Hair follicular keratinocyte (primary cell): ENCODE measurements at places on chromosomes 4 and X. TPM values are rescaled to one million over a fixed set of nuclear protein-coding genes. Genes with fewer than 3 reads are reported as not detected.

The PHEX gene
- total RNA-seq: 1.2 and 3.0 TPM in 2 replicates

The NUDT10 gene
- total RNA-seq: 0.62 and 2.2 TPM in 2 replicates

The MAGEA1 gene
- total RNA-seq: not detected in 2 replicates

The CCKAR gene
- not detected in 2 replicates for total RNA-seq

The MEPE gene
- not detected in 2 replicates for total RNA-seq

The SLC6A14 gene
- total RNA-seq: 0.04 and 0.16 TPM in 2 replicates

The PRKG2 gene
- 0.04 and 2.5 TPM in 2 replicates for total RNA-seq

The COL4A6 gene
- total RNA-seq: 27.5 and 38.7 TPM in 2 replicates

The HTR2C gene
- not detected in 2 replicates for total RNA-seq

The NUP62CL gene
- total RNA-seq: 3.5 and 4.9 TPM in 2 replicates

The CTAG1A gene
- total RNA-seq: not detected in 2 replicates

The COL25A1 gene
- 0.08 TPM in 1 of 2 replicates, not detected in the other for total RNA-seq

The NEK1 gene
- 5.0 and 6.5 TPM in 2 replicates for total RNA-seq

The BMX gene
- not detected in 2 replicates for total RNA-seq

The GAGE12F gene
- total RNA-seq: not detected in 2 replicates

The RAB9B gene
- total RNA-seq: 0.23 and 0.38 TPM in 2 replicates

The PNMA5 gene
- total RNA-seq: not detected in 2 replicates

The FAM184B gene
- total RNA-seq: under 0.01 TPM in 1 of 2 replicates, not detected in the other

The RHOXF1 gene
- total RNA-seq: not detected in 2 replicates

The SPIN2A gene
- total RNA-seq: not detected in 2 replicates

The HTN1 gene
- total RNA-seq: not detected in 2 replicates

The NPNT gene
- 0.62 and 2.0 TPM in 2 replicates for total RNA-seq

The F9 gene
- total RNA-seq: not detected in 2 replicates

The MAGEB17 gene
- total RNA-seq: not detected in 2 replicates

The TREX2 gene
- 2.0 and 4.1 TPM in 2 replicates for total RNA-seq

The ZNF711 gene
- 0.76 and 1.2 TPM in 2 replicates for total RNA-seq

The EIF4E gene
- 110 and 135 TPM in 2 replicates for total RNA-seq

The CFAP99 gene
- not detected in 2 replicates for total RNA-seq

The NXF2B gene
- not detected in 2 replicates for total RNA-seq

The UGT2B10 gene
- not detected in 2 replicates for total RNA-seq

The METAP1 gene
- total RNA-seq: 75.6 and 76.7 TPM in 2 replicates

The SMR3A gene
- not detected in 2 replicates for total RNA-seq

The OPN1MW3 gene
- not detected in 2 replicates for total RNA-seq

The VBP1 gene
- 50.2 and 68.5 TPM in 2 replicates for total RNA-seq

The MAGEA8 gene
- total RNA-seq: not detected in 2 replicates

The SPANXD gene
- not detected in 2 replicates for total RNA-seq

The FHIP1A gene
- total RNA-seq: 17.2 and 18.8 TPM in 2 replicates

The CT45A1 gene
- total RNA-seq: not detected in 2 replicates

The IQCM gene
- total RNA-seq: not detected in 2 replicates

The ADRA2C gene
- total RNA-seq: 0.70 TPM in 1 of 2 replicates, not detected in the other

The FAM47B gene
- not detected in 2 replicates for total RNA-seq

The CXCL3 gene
- total RNA-seq: 42.0 and 156 TPM in 2 replicates

The CCDC120 gene
- total RNA-seq: 5.5 and 6.6 TPM in 2 replicates

The CCNI gene
- total RNA-seq: 169 and 350 TPM in 2 replicates

The SLC49A3 gene
- not detected in 2 replicates for total RNA-seq

The AMTN gene
- total RNA-seq: 0.15 and 0.23 TPM in 2 replicates

The NCAPG gene
- 8.2 and 45.3 TPM in 2 replicates for total RNA-seq

The SLC10A6 gene
- total RNA-seq: 4.8 and 5.0 TPM in 2 replicates

The ZAR1 gene
- total RNA-seq: not detected in 2 replicates

The PFKFB1 gene
- total RNA-seq: 0.27 TPM in 1 of 2 replicates, not detected in the other

The RASSF6 gene
- 7.4 and 7.5 TPM in 2 replicates for total RNA-seq

The CACNA1F gene
- 0.08 TPM in 1 of 2 replicates, not detected in the other for total RNA-seq
